ENCODE measurements at places on chromosomes 11 and 22.
A peak's percentile ranks its signal among the peaks of the same experiment; 100 is the strongest.

GRCh38 chr11:45933846-45934579 is 11.6 kb downstream of the LARGE2 start:
- no peak for DNase-seq

DNA sequence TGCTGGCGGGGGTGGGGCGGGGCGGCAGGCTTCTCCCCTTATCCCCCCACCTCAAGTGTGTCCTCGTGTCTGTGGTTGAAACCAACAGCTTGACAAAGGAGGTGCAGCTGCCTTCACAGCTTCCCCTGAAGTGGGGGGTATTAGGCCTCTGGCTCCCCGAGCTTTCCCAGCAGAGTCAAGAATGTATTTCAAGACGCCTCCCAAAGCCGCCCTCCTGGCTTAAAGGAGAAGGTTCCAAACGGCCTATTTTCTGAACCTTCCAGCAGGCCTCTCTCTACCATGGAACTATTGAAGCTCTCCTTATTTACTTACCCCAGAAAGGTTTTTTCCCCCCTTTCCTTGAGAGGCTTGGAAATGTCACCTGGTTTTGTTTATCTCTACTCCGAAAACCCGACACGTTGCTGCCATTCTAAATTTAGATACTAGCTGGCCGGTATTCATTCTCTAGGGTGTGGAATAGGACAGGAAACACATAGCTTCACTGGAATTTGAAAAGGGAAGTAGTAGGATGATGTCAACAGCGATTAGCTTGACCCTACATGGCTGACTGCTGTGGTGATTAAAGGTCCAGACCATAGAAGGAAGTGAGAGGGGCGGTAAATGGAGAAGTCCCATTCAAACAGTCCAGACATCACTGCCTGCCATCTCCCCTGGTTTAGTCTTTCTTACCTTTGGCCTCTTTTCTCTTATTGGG is 671 bp upstream of the PICALM start:
- DNase-seq = no peak

- DNase-seq = no peak
These were observed 68.0 kb downstream of the USP47 start for GRCh38 chr11:11909727-11910126.

DNA sequence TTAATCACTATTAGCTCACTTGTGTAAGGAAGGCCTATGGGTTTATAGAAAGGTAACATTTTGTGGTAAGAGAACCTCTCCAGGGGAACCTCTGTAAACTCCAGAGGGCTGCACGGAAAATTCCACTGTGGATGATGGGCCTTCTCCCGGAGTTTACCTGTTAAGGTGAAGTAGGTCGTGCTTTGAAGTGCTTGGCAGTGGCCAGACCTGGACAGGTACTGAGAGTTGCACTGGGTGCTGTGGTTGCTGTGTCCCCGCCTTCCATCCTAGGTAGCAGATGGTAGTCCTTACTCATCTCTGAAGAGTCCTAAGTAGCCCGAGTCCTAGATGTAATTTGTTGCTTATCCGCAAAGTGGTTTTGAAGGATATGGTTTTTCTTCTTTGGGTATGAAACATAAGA is 133.4 kb downstream of the TEAD1 start:
- DNase-seq = no peak

DNA sequence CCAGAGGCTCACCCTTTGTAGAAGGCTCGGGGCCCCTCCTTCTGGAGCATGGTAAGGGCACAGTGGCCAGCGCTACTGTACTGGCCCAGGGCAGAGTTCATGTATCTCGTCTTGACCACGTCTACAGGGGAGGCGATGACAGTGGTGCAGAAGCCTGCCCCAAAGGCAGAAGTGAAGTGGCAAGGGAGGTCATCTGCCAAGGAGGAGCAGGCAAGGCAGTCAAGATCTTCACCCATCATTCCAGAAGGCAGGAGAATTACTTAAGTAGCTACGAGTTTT is 7.2 kb downstream of the UCP2 start:
- no peak for DNase-seq

DNA sequence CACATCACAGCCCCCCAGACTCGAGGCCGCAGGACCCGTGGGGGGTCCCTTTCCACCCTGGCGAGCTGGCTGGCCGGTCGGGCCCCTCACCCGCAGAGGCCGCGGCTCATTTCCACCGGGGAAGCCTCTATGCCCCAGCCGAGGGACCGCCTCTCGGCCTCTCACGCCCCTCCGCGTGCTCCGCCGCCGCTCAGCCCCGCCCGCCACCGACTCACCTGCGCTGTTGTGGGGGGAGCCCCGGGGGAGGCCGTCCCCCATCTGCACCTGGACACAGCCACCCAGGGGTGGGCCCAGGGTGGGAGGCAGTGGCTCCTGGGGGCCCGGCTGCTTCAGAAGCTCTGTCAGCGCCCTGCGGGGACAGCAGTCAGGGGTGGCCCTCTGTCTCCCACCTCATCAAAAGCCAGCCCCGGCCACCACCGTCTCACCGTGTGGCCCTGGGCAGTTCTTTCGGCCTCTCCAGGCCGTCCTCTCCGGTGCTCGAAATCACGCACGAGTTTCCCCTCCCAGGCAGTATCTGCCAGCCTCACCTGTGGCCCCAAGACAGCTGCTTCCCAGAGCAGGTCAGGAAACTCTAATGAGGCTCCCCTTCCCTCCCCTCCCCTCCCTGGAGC is 3.8 kb downstream of the SHISA8 start:
- no peak for DNase-seq

GRCh38 chr11:64767344-64768299 is 7.8 kb upstream of the PYGM start:
- peak; percentile 89 for DNase-seq

- DNase-seq = no peak
These were observed 44.5 kb upstream of the TEAD1 start for GRCh38 chr11:12629601-12630313.

- no peak for DNase-seq
These were observed 143.8 kb upstream of the DDI1 start for GRCh38 chr11:103892603-103893002.

- DNase-seq = no peak
These were observed 24.6 kb downstream of the DCPS start for GRCh38 chr11:126328444-126328843.

DNA sequence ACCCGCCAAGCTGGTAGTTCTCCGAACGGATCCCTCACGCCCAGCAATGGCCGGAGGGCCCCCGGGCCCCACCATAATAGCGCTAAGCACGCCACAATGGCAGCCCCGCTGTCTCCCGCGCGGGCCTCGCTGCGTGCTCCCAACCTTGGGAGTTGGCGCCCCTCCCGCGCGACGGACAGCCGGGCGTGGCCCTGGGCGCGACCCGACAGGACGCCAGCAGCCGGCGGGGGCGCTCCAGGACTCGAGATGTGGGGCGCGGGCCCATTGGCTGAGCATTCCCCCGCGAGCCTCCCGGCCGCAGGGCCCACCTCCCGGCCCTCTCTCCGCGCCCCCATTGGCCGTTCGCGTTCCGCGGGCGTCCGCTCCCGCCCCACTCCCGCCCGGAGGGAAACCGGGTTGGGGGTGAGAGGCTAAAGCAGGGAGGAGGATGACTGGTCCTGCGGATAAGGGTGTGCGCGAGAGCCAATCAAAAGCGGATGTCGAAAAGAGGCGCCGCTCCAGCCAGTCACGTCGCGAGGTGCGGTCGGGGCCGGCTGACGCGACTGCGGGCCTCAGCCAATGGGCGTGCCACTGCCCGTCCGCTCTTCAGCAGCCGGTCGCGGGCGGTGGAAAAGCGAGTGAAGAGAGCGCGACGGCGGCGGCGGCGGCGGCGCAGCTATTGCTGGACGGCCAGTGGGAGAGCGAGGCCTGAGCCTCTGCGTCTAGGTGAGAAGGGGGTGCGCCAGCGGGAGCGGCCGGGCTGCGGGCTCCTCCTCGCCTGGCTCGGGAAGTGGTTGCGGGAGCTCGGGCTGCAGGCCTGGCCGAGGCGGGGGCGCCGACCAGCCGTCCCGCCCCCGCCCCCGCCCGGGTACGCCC is at the start of gene FAR1:
TSS of gene FAR1 (plus strand) at position 567 of the 855 bp plus-strand sequence. CDS start 26,098 bp downstream, outside the sequence.
- DNase-seq = peak; percentile 81

DNA sequence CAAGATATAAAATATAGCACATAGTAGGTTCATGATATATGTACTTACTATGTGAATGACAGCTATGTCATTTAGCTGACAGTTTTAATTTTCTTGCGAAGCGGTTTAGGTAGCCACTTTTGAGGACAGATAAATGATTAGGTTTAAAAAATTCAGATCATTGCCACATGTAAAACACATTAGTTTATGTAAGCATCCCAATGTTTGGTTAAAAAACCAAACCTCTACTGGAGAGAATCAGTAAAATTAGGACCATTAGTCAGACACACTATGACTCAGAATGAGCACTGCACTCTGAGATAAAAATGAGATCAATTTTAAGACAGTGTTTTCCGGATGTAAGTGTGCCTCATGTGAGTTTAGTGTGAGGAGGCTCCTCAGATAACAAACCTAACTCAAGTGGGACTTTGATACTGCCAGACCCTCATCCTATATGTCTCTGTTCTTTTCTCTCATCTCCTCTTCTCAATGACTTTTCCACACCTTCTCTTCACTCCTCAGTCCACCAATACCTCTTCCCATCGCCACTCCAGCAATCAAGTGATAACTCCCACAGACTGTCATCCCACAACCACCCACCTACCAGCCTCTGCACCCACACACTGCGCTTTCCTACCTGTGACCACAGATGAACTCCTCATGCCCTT is 6.8 kb upstream of the OR2AT4 start:
- DNase-seq = no peak

- DNase-seq = no peak
These were observed 560.0 kb downstream of the TMEM135 start for GRCh38 chr11:87597725-87598124.

DNA sequence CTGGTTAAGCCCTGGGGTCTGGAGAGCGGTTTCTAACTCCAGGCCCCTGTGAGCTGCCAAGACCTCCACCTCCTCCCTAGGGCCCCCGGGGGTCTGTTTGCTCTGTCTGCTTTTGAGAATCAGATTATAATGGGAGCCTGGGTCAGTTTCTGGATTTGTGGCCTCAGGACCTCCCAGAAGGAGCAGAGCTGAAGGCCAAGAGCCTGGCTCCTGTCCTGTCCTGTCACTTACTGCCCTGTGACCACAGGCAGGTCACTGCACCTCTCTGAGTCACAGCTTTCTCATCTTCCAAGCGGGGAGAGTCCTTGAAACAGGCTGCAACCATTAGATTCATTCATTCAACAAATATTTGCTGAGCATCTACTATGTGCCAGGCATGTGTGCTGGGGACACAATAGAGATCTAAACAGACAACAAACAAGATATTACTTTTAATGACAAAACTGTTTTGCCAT is 87.3 kb upstream of the FGF3 start:
- DNase-seq = no peak

- no peak for DNase-seq
These were observed 499.8 kb downstream of the DLG2 start for GRCh38 chr11:85127349-85127748.

GRCh38 chr11:123357990-123358827 is 71.9 kb upstream of the GRAMD1B start:
- no peak for DNase-seq

DNA sequence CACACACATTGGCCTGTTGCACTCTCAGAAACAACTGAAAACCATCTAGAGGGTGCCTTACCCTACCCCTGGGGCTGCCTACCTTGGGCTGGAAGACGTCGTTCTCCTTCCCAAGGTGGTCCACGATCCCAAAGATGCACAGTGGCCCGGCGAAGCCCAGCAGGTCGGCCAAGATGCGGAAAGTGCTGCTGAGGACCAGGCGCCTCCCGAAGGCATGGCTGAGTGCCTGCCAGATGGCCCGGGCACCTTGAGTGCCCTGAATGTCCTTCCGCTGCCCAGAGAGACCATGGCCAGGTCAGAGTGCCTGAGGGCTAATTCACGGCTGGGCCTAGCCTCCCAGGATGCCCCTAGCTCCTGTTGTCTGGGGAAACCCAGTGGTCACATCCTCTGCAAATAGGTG is 16.2 kb downstream of the ABCC8 start:
- DNase-seq = no peak

DNA sequence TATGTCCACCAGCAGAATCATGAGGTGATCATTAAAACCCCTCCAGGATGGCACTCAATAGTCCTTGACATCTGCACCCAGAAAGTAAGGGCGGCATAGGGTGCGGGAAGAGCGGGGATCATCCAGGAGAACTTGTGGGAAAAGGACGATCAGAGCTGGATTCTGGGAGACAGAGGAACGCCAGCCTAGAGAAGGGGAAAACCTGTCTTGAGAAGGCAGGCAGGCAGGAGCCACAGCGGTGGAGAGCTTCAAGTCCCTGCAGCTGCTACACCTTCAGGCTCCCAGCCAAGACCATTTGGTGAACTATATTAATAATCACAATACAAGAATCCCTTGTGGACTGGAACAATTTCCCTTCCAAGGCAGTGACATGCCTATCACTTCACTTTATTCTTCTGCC is 134.3 kb downstream of the BUD13 start:
- DNase-seq = no peak

DNA sequence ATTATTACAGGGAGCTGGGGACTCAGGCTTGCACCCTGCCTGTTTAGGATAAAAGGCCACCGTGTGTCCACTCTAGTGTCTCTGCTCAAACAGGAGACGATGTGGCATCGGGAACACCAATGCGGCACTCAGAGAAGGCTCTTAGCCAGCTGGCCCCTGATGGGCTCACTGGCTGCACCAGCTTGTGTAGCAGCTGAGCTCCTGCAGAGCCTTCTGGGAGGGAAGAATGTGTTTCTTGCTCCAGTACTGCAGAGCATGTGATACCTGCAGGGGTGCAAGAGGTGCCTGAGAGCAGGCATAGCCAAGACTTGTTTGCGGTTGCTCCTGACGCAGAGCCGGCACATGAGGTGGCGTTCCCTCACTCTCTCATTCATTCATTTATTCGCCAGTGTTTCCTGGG is 44.4 kb upstream of the KCNQ1OT1 start:
- DNase-seq = no peak

GRCh38 chr11:96242971-96243647 is 99.9 kb downstream of the MAML2 start:
- no peak for DNase-seq

DNA sequence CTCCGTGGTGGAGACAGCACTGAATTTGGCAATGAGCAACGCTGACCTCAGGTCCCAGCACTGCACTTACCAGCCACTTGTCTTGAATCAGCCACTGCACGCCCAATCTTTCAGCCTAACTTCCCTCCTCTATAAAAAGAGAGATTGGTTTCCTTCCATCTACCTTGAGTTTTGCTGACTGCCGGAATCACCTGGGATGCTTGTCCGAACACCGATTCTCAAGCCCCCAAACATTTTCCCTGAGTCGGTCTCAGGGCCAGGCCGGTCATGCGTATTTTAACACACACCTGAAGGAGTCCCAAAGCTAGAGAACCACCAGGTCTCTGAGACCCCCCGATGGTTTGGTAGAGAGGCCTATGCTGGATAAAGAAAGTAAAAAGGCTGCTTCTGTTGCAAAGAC is 131.5 kb downstream of the SPATA19 start:
- no peak for DNase-seq

GRCh38 chr11:107857550-107858216 is 904 bp downstream of the SLC35F2 start:
- DNase-seq = no peak

- DNase-seq = no peak
These were observed 11.9 kb upstream of the SH3BP1 start for GRCh38 chr22:37627545-37627944.

All from stimulated activated CD8-positive, alpha-beta memory T cell treated with anti-CD3 and anti-CD28 coated beads, Interleukin-4, amount 100 ng/mL, for 1 hour (primary cell).